ENCODE measurements at places on chromosomes 2 and 18.
A peak's percentile ranks its signal among the peaks of the same experiment; 100 is the strongest.

- no peak for DNase-seq
Observed at GRCh38 chr2:183604065-183604464, 479.8 kb downstream of the NUP35 start.

DNA sequence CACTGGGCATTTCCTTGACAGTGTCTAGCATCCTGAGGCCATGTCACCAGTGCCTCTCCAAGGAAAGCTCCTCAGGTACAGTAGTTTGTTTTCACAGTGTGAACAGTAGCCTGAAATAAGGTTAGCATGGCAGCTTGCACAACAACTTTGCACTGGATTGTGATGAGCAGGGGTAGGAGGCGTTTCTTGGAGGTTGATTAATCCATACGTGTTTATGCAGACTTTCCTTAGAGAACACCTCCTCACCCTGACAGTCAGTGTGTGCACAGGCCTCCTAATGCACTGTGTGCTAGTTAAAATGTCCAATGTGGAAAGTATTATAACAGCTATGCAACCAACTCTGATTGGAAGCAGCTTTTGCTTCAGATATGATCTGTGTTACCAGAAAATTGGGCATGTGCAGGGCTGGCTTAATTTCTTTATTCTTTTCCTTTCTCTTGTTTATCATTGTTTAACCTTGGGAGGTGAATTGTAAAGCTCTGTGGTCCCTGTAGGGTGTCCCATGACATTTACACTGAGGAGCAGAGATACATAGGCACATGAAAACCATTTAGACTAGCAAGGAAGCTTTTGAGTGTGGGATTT, 77.2 kb upstream of the LDAH start:
- DNase-seq, result no peak

GRCh38 chr2:128604045-128604444, 285.4 kb upstream of the HS6ST1 start:
- DNase-seq, result no peak

DNA sequence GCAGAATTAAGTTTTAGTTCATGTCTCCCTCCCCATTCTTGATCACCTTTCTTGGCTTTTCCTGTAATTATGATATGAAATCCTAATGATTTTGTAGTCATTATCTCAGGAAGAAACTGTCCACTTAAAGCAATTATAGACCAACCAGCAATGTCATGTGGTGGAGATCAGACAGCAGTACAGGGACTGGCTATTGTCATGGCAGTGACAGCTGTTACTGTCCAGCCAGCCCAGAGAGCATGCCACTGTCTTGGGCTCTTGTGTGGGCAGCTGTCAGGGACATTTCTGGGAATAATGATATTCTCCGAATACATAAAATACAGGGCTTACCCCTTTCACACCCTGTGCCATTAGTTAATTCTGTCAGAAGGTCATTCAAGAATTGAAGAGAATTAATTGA, 355.3 kb upstream of the RAB12 start:
- no peak for DNase-seq

DNA sequence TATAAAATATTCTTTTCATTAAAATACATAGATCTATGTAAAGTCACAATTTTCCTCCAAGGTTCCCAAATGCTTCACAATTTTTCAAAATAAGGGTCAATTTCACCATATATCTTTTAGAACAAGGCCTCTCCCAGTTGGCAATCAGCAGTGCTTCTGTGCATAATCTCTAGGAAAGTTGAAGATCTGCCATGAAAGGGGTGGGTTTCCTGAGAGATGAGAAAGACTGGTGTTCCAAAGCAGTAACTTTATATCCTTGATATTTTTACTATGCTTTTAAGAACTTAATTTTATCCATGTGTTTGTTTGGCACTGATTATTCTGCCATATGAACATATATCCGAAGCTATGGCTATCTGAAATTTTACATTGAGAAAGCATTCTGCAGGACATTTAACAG, 199.4 kb upstream of the CYP26B1 start:
- DNase-seq, result no peak

GRCh38 chr2:10738192-10738591, 16.8 kb downstream of the ATP6V1C2 start:
- DNase-seq, result no peak

DNA sequence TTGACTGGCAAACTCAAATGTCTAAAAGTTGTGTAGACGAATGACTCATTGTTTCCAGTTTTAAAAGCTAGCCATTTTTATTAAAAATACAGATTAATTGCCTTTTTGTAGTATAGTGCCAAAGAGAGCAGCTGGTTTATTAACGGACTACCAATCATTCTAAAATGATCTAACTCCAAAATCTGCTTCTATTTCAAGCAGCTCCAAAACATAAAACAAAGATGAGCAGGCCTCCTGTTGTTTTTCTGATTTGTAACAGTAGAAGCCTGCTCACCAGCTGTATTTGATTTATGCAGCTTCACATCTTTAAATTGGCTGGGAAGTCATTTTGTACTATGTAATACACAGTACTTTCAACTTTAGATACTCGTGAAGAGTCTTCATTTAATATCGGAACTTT, 171.8 kb downstream of the UBR3 start:
- peak; percentile 58 for DNase-seq

GRCh38 chr2:12127638-12128037, 381.2 kb downstream of the LPIN1 start:
- no peak for DNase-seq

- DNase-seq, result peak; percentile 36
Observed at GRCh38 chr2:65198737-65199136, 28.9 kb upstream of the ACTR2 start.

GRCh38 chr2:24543252-24543651, 52.2 kb downstream of the NCOA1 start:
- DNase-seq, result peak; percentile 3

GRCh38 chr2:8174641-8175257, 507.1 kb upstream of the ID2 start:
- DNase-seq, result no peak

GRCh38 chr2:120348737-120349439, 3.0 kb downstream of the INHBB start:
- DNase-seq, result no peak

- DNase-seq, result no peak
Observed at GRCh38 chr2:179581605-179582004, 279.8 kb downstream of the ZNF385B start.

DNA sequence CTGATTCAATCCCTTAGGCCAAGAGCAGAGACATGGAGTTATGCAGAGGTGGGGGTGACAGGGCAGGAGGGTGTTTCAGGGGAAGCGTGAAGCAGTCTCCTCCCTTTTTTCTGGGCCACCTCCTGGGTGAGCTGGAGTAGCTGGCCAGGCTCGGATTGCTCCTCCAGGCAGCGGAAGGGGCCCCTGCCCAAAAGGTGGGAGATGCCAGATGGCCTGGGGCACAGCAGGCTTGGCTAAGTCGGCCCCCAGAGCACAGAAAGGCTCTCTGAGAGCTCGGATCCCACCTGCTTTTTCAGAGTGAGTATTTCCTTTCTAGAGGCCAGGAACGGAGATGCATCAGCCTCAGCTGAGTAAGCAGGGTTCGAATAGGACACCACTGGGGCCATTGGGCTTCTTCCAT, 196.9 kb downstream of the ANKRD30B start:
- DNase-seq, result no peak

DNA sequence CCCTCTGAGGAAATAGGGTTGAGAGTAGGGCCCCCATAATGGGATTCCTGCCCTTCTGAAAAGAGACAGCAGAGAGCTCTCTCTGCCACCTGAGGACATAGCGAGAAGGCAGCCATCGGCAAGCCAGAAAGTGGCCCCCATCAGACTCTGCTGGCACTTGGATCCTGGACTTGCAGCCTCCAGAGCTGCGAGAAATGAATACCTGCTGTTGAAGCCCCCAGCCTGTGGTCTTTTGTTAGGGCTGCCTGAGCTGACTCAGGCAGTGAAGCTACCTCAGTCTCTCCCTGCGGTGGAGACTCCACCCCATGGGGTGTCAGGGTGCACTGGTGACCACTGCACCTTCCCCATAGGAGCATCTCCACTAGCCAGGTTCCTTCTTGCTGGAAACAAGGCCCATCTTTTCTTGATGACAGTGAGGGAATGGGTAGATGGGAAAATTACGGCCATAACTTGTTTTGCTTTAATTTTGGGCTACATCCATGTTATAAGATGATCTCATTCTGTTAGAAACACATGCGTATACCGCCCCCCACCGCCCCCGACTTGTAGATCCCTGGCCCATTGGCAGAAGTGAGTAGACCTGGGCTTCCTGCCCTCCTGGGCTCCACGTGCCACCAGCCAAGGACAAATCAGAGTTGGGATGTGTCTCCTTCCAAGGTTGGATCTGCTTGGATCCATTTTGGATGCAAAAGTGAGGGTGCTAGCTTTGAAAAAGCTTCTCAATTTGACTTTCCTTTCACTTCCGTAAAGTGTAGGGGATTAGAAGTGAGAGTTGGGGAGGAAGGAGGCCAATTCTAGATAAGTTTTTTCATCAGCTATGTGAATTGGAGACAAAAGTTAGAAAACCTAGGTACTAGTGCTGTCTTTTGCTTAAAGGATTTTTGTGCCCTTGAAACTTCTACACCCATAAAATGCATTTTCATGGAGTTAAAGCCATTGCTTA, 42.9 kb downstream of the NCK2 start:
- DNase-seq, result no peak

GRCh38 chr18:12485479-12486105, 77.9 kb downstream of the PRELID3A start:
- no peak for DNase-seq
